ENCODE measurements at places on chromosomes 5 and 9. TPM values are rescaled to one million over a fixed set of nuclear protein-coding genes. Genes with fewer than 3 reads are reported as not detected.

Gene SLC23A1
- total RNA-seq: not detected

Gene GPR150
- total RNA-seq: not detected

Gene TAF1L
- total RNA-seq: not detected

Gene DAPK1
- total RNA-seq: 131 TPM

Gene EMB
- 48.4 TPM for total RNA-seq

Gene FAM53C
- 58.9 TPM for total RNA-seq

Gene ADCY2
- total RNA-seq: 131 TPM

Gene C5orf52
- total RNA-seq: not detected

Gene CDKN2B
- total RNA-seq: 0.31 TPM

Gene TENT4A
- total RNA-seq: 25.1 TPM

Gene PCDHB4
- 1.4 TPM for total RNA-seq

Gene GAPT
- total RNA-seq: not detected

Gene PCDHGA9
- total RNA-seq: 1.1 TPM

Gene IFNA2
- not detected for total RNA-seq

Gene CACFD1
- total RNA-seq: 13.4 TPM

Gene VCAN
- 393 TPM for total RNA-seq

Gene PIP5KL1
- 13.4 TPM for total RNA-seq

Gene C5orf22
- 34.0 TPM for total RNA-seq

Gene COL5A1
- 12.0 TPM for total RNA-seq

Gene PLAC8L1
- total RNA-seq: 0.92 TPM

Gene MARCOL
- total RNA-seq: not detected

Gene PCDHGB3
- total RNA-seq: 1.3 TPM

Gene BTNL3
- total RNA-seq: not detected

Gene KLHL3
- total RNA-seq: 10.5 TPM

Gene PCAT7
- total RNA-seq: 3.2 TPM

Gene PCDHGB5
- total RNA-seq: 1.9 TPM

Gene NEUROG1
- total RNA-seq: not detected

Gene SMIM33
- total RNA-seq: not detected

Gene ZDHHC21
- 4.8 TPM for total RNA-seq

Gene DRD1
- total RNA-seq: 0.19 TPM

Gene ADAMTS6
- 1.7 TPM for total RNA-seq

Gene MTREX
- total RNA-seq: 130 TPM

Gene PDE6A
- total RNA-seq: not detected

Gene LPAR1
- total RNA-seq: 3.8 TPM

Gene SAXO1
- not detected for total RNA-seq

Gene FOXD4L3
- not detected for total RNA-seq

Gene KDM4C
- 26.1 TPM for total RNA-seq

Gene ENG
- 4.2 TPM for total RNA-seq

Gene ENTREP1
- 25.0 TPM for total RNA-seq

Gene PCDHGB7
- total RNA-seq: 9.5 TPM

Gene SV2C
- 0.24 TPM for total RNA-seq

Gene CNTNAP3
- total RNA-seq: 5.1 TPM

Gene EPB41L4B
- 23.7 TPM for total RNA-seq

Gene SLCO6A1
- 0.54 TPM for total RNA-seq

Gene SLC46A2
- total RNA-seq: not detected

Gene CARTPT
- not detected for total RNA-seq

Gene AGXT2
- not detected for total RNA-seq

All from H1 (cell line).